Lower leg skin (tissue), 4 donors: ENCODE measurements at places on chromosomes 13 and 19. TPM values are rescaled to one million over a fixed set of nuclear protein-coding genes. Genes with fewer than 3 reads are reported as not detected.

AMER2 gene
- 0.08 TPM for total RNA-seq

SLC8A2 gene
- total RNA-seq: 2.3 TPM

- DNase-seq: no peak
These were observed 3.5 kb downstream of the COPE start for GRCh38 chr19:18915639-18916038.

- peak; percentile 94 for DNase-seq
These were observed at the start of gene CRYL1 for GRCh38 chr13:20525601-20526544. TSS of gene CRYL1 (minus strand) at chr13:20525857. CDS start at chr13:20525794, 63 bp downstream.
